ENCODE measurements at places on chromosomes 13 and 19. TPM values are rescaled to one million over a fixed set of nuclear protein-coding genes. Genes with fewer than 3 reads are reported as not detected.

The CD22 gene
- total RNA-seq = 0.67 TPM

The ZNF112 gene
- total RNA-seq = 0.08 TPM

The IZUMO2 gene
- total RNA-seq = not detected

The ZNF625 gene
- 0.56 TPM for total RNA-seq

DNA sequence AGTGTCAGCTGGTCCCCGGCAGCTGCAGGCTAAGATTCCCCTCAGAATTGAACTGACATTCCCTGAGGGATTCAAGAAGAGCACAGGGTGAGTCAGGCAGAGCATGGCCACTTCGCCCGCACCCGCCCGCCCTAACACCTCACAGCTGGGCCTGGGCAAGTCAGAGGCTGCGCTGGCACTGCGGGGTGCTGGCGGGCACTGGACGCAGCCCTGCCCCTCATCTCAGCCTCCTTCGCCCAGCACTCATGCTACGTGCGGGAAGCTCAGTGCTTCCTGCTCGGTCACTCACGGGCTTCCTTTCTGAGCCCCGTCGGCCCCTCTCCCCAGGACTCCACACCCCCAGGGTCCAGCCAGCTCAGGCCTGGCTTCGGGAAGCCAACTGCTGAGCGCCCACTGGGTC, 56.9 kb downstream of the MLLT1 start:
- no peaks in the 10 kb centered on the region for H3K27me3 ChIP-seq
- no peak for DNase-seq
- no peak overlapping the region for H3K27ac ChIP-seq
- peaks cover 62% of the 10 kb centered on the region for H3K36me3 ChIP-seq

- DNase-seq = no peak
- no peaks in the 10 kb centered on the region for H3K27me3 ChIP-seq
- H3K4me3 ChIP-seq = peak overlapping the region; percentile 89
- peaks cover 19% of the 10 kb centered on the region for H3K36me3 ChIP-seq
Observed at GRCh38 chr19:57850553-57851017, 926 bp downstream of the ZNF587 start.

DNA sequence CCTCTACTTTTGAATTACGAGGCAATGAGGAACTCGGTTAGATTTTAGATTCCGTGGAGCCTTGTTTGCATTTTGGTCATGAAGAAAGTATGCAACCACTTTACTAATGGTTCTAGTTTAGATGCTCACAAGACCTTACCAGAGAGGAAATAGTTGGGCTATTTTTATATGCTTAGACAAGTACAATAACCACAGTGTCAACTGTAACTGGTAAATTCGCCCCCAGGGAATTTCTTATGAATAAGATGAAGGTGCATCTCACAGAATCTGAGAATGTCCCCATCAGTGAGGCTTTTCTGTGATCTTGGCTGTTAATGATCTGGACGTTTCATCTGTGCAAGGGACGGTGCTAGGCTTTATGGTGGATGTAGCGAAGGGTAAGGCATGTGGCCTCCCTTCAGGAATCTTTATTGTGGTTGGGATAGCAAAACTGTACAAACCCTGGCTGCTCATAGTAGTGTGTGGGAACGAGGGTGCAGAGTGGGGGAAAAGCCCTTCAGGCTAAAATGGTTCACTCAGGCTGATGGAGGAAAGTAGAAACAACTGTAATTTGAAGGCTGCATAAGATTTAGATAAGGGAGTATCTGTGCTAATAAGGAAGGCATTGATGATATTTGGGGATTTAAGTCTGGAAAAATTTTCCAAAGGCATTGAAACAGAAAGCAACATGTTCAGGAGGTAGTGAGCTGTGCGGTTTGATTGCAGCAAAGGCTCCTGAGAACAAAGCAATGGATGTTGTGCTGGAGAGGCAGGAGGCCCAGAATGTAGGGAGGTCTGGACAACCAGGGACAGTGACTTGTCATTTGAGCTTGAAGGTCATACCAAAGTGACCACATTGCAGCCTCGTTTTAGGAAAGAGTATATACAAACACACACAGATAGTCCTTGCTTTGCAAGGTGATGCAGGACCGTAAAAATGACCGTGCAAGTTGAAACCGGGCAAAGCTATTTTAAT, 28.4 kb downstream of the UBAC2 start:
- peak; percentile 52 for DNase-seq
- H3K36me3 ChIP-seq = peaks cover 5% of the 10 kb centered on the region
- peak overlapping the region; percentile 31 for H3K27ac ChIP-seq
- H3K4me3 ChIP-seq = peak overlapping the region; percentile 2
- peaks cover 74% of the 10 kb centered on the region for H3K4me1 ChIP-seq

DNA sequence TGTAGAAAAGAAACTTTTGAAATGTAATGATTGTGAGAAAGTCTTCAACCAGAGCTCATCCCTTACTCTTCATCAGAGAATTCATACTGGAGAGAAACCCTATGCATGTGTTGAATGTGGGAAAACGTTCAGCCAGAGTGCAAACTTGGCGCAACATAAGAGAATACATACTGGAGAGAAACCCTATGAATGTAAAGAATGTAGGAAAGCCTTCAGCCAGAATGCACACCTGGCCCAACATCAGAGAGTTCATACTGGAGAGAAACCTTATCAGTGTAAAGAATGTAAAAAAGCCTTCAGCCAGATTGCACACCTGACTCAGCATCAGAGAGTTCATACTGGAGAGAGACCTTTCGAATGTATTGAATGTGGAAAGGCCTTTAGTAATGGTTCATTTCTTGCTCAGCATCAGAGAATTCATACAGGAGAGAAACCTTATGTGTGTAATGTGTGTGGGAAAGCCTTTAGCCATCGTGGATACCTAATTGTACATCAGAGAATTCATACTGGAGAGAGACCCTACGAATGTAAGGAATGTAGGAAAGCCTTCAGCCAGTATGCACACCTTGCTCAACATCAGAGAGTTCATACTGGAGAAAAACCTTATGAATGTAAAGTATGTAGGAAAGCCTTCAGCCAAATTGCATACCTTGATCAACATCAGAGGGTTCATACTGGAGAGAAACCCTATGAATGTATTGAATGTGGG, 19.3 kb downstream of the ZNF583 start:
- no peaks in the 10 kb centered on the region for H3K27me3 ChIP-seq
- H3K4me3 ChIP-seq = no peak overlapping the region
- DNase-seq = no peak
- no peak overlapping the region for H3K27ac ChIP-seq
- peaks cover 20% of the 10 kb centered on the region for H3K36me3 ChIP-seq

The CCNA1 gene
- total RNA-seq = not detected

The KLHL1 gene
- total RNA-seq = not detected

DNA sequence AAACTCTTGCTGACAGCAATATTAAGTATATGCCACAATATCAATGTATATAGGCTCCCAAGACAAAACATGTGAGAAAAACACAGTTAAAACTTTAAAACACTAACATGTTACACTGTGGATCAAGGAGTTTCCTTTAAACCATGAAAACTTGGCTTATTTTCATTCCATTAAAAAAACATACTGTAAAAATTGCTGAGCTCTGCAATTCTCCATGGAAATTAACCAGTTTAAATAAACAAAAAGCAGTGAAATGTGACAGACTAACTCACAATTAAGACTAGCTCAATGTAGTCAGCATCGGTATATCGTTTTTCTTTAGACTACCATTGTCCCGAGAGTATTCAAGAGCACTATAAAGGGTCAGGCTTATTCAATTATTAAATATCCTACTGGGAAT, 930.5 kb upstream of the SLITRK1 start:
- no peak for DNase-seq
- no peaks in the 10 kb centered on the region for H3K4me1 ChIP-seq
- no peaks in the 10 kb centered on the region for H3K27me3 ChIP-seq
- H3K36me3 ChIP-seq = no peaks in the 10 kb centered on the region

GRCh38 chr13:74973935-74974879, 507.8 kb downstream of the TBC1D4 start:
- H3K36me3 ChIP-seq = no peaks in the 10 kb centered on the region
- H3K27ac ChIP-seq = no peak overlapping the region
- no peaks in the 10 kb centered on the region for H3K4me1 ChIP-seq
- DNase-seq = no peak
- peaks cover 5% of the 10 kb centered on the region for H3K27me3 ChIP-seq

GRCh38 chr13:112959206-112959605, 9.8 kb upstream of the MCF2L start:
- DNase-seq = no peak
- no peak overlapping the region for H3K4me3 ChIP-seq
- H3K27ac ChIP-seq = no peak overlapping the region
- no peaks in the 10 kb centered on the region for H3K36me3 ChIP-seq

GRCh38 chr13:50842990-50843256, 569 bp downstream of the DLEU7 start:
- peaks cover 8% of the 10 kb centered on the region for H3K27me3 ChIP-seq
- no peaks in the 10 kb centered on the region for H3K36me3 ChIP-seq
- H3K4me1 ChIP-seq = peaks cover 5% of the 10 kb centered on the region
- no peak overlapping the region for H3K27ac ChIP-seq
- H3K4me3 ChIP-seq = no peak overlapping the region
- no peak for DNase-seq

- no peak overlapping the region for H3K4me3 ChIP-seq
- H3K36me3 ChIP-seq = peaks cover 45% of the 10 kb centered on the region
- no peak overlapping the region for H3K27ac ChIP-seq
- no peak for DNase-seq
Observed at GRCh38 chr19:46368116-46368515, 21.2 kb downstream of the PPP5C start.

The ATP1A3 gene
- total RNA-seq = 3.2 TPM

GRCh38 chr13:41302743-41303142, 8.3 kb upstream of the NAA16 start:
- no peaks in the 10 kb centered on the region for H3K4me1 ChIP-seq
- no peaks in the 10 kb centered on the region for H3K36me3 ChIP-seq
- no peak for DNase-seq
- no peaks in the 10 kb centered on the region for H3K27me3 ChIP-seq
- H3K4me3 ChIP-seq = no peak overlapping the region

The KLK5 gene
- total RNA-seq = not detected

DNA sequence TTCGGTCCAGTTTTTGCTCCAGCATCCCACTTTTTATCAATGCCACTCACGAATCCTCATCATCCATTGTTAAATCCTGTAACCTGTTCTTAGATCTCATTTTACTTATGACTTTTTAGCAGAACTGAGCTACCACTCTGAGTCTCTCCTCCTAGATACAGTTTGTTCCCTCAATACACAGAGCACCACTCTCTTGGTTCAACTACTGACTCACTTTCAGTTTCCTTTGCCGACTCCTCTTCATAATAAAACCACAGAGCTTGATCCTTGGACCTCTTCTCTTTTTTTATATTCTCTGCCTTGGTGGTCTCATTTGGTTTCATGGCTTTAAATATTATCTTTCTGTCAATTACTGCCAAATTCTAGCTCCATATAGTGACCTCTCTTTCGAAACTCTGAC, 150.3 kb downstream of the SLITRK5 start:
- no peaks in the 10 kb centered on the region for H3K36me3 ChIP-seq
- H3K27ac ChIP-seq = no peak overlapping the region
- no peak overlapping the region for H3K4me3 ChIP-seq
- no peak for DNase-seq
- no peaks in the 10 kb centered on the region for H3K27me3 ChIP-seq

DNA sequence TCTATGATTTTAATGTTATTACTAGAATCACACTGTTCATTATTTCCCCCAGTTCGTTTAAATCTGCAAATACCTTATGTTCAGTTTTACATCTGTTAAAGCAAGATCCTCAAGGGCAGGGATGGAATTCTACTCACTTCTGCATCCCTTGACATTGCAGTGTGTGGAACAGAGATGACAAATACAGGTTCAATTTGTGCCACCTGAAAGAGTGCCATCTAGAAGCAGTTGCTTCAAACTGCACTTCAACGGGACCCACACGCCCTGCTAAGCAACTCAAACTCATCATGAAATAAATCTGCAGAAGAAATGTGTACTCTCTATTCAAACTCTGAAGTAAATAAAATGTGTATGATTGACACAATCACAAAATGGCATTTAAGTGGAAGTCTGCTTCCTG, 44.5 kb downstream of the RUBCNL start:
- no peaks in the 10 kb centered on the region for H3K36me3 ChIP-seq
- H3K4me1 ChIP-seq = peaks cover 15% of the 10 kb centered on the region
- no peak overlapping the region for H3K27ac ChIP-seq
- no peak for DNase-seq

DNA sequence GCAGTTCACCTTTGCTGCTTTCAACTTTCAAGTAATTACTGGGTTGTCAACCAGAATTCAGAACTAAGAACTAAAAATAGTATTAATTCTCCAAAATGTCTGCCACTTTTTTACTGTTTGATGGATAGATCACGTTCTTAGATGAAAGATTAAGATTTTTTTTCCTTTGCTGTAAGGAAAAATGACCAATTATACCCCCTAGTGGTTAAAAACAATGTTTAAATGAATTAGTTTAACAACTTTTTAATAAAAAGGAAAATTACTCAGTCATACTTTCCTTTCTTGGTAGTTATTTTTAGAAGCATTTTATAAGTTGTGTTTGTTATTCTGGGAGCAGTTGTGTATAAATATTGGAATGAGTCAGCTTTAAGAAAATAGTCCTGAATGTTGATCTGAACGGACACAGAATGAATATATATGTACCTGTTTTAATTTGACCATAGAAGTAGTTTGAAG, 4.6 kb downstream of the TM9SF2 start:
- no peak overlapping the region for H3K27ac ChIP-seq
- peaks cover 23% of the 10 kb centered on the region for H3K4me1 ChIP-seq
- no peak overlapping the region for H3K4me3 ChIP-seq
- DNase-seq = no peak
- no peaks in the 10 kb centered on the region for H3K27me3 ChIP-seq
- H3K36me3 ChIP-seq = peaks cover 25% of the 10 kb centered on the region

- H3K4me3 ChIP-seq = peak overlapping the region; percentile 8
- peak; percentile 92 for DNase-seq
- peaks cover 100% of the 10 kb centered on the region for H3K4me1 ChIP-seq
- H3K27ac ChIP-seq = peak overlapping the region; percentile 66
- peaks cover 35% of the 10 kb centered on the region for H3K36me3 ChIP-seq
- no peaks in the 10 kb centered on the region for H3K27me3 ChIP-seq
Observed at GRCh38 chr19:41871573-41872383, 5.3 kb upstream of the CD79A start.

DNA sequence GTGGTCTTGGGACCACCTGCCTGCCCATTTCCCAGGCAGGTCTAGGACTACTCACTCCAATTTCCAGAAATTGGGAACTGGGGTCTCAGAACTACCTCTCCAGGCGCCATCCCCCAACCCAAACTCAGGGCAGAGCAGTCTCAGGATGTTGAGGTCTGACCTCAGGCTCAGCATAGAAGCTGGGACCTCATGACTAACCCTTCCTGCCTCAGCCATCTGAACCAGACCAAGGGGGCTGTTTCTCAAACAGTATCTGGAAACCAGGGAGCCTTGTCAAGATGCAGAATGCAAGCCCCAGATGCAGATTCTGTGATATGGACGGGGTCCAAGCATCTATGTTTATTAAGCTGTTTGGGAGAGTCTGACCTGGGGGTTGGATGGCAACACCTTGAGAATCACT, 1.3 kb downstream of the FBXW9 start:
- no peak overlapping the region for H3K4me3 ChIP-seq
- peaks cover 23% of the 10 kb centered on the region for H3K4me1 ChIP-seq
- no peak overlapping the region for H3K27ac ChIP-seq
- H3K36me3 ChIP-seq = peaks cover 2% of the 10 kb centered on the region
- no peaks in the 10 kb centered on the region for H3K27me3 ChIP-seq

GRCh38 chr13:42233726-42234125, 38.2 kb upstream of the AKAP11 start:
- H3K27me3 ChIP-seq = no peaks in the 10 kb centered on the region
- no peak overlapping the region for H3K4me3 ChIP-seq
- no peak overlapping the region for H3K27ac ChIP-seq
- peaks cover 6% of the 10 kb centered on the region for H3K36me3 ChIP-seq

The CACNG7 gene
- not detected for total RNA-seq

GRCh38 chr19:35095667-35096368, 19.8 kb upstream of the FXYD3 start:
- no peak overlapping the region for H3K27ac ChIP-seq
- no peaks in the 10 kb centered on the region for H3K36me3 ChIP-seq
- peaks cover 5% of the 10 kb centered on the region for H3K27me3 ChIP-seq
- no peak for DNase-seq
- H3K4me1 ChIP-seq = peaks cover under 1% of the 10 kb centered on the region

Measured in CD4-positive, alpha-beta T cell (primary cell).